ENCODE measurements at places on chromosomes 4 and X. TPM values are rescaled to one million over a fixed set of nuclear protein-coding genes. Genes with fewer than 3 reads are reported as not detected.
A peak's percentile ranks its signal among the peaks of the same experiment; 100 is the strongest.

The ATXN3L gene
- total RNA-seq, result not detected

The DOK7 gene
- not detected for total RNA-seq

The TCEAL6 gene
- not detected for total RNA-seq

The AFM gene
- not detected for total RNA-seq

The AMTN gene
- not detected for total RNA-seq

GRCh38 chr4:180794333-180794732, 1448.9 kb upstream of the TENM3 start:
- H3K4me1 ChIP-seq, result no peaks in the 10 kb centered on the region
- DNase-seq, result no peak
- H3K4me3 ChIP-seq, result no peak overlapping the region
- H3K27ac ChIP-seq, result no peak overlapping the region
- H3K27me3 ChIP-seq, result no peaks in the 10 kb centered on the region
- no peaks in the 10 kb centered on the region for H3K36me3 ChIP-seq

DNA sequence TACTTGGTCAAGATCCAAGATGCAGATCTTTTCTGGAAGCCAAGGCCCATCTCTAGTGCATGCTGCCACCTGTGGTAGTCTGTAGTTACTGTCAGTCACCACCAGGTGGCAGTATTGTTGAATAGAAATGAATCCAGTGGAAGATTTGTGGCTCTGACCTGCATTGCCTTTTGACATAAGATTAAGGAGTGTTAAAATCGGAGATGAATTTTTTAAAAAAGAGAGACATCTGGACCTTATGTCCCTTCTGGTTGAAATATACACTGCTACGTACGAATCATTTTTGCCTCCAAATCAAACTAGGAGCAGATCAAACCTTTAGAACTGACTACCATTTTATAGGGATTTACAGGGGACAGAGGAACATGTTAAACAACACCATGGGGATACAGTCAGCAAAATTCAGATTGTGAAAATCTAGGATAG, 46.9 kb upstream of the RHOH start:
- peaks cover 31% of the 10 kb centered on the region for H3K4me1 ChIP-seq
- H3K27ac ChIP-seq, result peak overlapping the region; percentile 82
- H3K4me3 ChIP-seq, result no peak overlapping the region
- no peaks in the 10 kb centered on the region for H3K27me3 ChIP-seq

DNA sequence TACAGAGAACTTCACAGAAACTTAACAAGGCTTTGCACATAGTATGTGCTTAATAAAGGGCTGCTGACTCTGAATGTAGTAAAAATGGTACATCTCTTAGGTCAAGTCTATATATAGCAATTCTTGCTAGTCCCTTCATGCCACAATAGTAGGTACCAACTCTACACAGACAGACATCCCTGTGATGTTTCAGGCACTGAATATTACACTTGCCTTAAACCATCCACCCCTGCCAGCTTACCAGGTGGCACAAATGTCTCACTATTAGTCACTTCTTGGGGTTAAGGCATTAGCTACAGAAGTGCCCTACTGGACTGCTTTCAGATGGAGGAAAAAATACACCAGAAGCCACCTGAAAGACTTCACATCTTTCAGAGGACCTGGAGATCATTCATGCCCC, 86.3 kb upstream of the CITED1 start:
- H3K4me3 ChIP-seq, result no peak overlapping the region
- DNase-seq, result no peak
- no peaks in the 10 kb centered on the region for H3K4me1 ChIP-seq
- H3K27me3 ChIP-seq, result no peaks in the 10 kb centered on the region

DNA sequence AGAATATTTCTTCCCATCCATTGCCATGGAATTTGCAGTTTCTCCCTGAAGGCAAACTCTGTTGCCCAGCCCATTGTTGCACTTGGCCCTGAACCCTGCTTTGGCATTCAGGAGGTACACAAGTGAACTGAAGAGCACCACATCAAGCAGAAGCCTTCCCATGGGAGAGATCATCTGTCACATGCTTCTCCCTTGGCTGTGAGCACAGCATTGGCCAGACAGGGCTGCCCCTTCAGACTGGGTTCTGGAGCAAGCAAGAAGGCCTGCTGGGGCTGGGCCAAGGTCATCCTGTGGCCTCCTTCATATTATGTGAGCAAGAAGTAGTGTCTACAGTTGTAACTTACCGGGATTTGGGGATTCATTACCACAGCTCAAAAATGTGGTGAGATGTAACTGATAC, 22.7 kb downstream of the SCML1 start:
- DNase-seq, result no peak
- no peak overlapping the region for H3K27ac ChIP-seq
- H3K36me3 ChIP-seq, result no peaks in the 10 kb centered on the region
- H3K4me1 ChIP-seq, result peaks cover 5% of the 10 kb centered on the region
- no peaks in the 10 kb centered on the region for H3K27me3 ChIP-seq

- H3K4me3 ChIP-seq, result no peak overlapping the region
- H3K27me3 ChIP-seq, result no peaks in the 10 kb centered on the region
- H3K36me3 ChIP-seq, result no peaks in the 10 kb centered on the region
- H3K4me1 ChIP-seq, result no peaks in the 10 kb centered on the region
Observed at GRCh38 chr4:35229021-35229420, 1015.3 kb downstream of the ARAP2 start.

- H3K27ac ChIP-seq, result no peak overlapping the region
- no peaks in the 10 kb centered on the region for H3K4me1 ChIP-seq
- H3K4me3 ChIP-seq, result no peak overlapping the region
- no peak for DNase-seq
Observed at GRCh38 chr4:148692242-148692641, 250.0 kb upstream of the NR3C2 start.

- no peak for DNase-seq
- H3K4me1 ChIP-seq, result no peaks in the 10 kb centered on the region
- H3K27me3 ChIP-seq, result no peaks in the 10 kb centered on the region
Observed at GRCh38 chr4:121096191-121096590, 23.9 kb upstream of the NDNF start.

DNA sequence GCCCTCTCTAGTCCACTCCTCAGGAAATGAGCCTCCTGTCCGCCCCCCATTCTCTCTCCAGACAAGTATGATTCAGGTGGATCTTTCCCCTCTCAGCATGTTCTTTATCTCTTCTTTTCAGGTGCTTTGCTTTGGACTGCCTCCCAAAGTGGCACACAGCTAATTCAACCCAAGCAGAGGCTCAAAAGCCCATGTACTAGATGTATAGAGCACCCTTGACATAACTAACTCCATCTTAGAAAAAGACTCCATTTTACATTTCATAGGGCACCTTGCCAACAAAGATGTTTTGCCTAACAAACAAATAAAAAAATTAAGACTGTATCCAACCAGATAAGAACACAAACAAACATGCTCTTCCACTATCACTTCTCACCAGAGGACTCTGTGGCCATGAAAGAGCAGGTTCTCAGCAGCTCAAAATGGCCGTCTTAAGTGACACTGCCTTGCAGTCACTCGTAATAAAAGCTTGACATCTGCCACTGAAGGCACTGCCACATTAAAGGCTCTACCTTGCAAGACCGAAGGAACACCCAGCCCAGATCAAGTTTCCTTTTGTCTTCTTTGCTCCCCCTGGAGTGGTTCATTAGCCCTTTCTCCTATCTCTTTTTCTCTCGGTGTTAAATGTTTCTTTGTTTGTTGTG, 84.9 kb upstream of the TAB3 start:
- DNase-seq, result no peak
- H3K27ac ChIP-seq, result no peak overlapping the region
- peaks cover 15% of the 10 kb centered on the region for H3K4me1 ChIP-seq
- H3K27me3 ChIP-seq, result peaks cover 9% of the 10 kb centered on the region

DNA sequence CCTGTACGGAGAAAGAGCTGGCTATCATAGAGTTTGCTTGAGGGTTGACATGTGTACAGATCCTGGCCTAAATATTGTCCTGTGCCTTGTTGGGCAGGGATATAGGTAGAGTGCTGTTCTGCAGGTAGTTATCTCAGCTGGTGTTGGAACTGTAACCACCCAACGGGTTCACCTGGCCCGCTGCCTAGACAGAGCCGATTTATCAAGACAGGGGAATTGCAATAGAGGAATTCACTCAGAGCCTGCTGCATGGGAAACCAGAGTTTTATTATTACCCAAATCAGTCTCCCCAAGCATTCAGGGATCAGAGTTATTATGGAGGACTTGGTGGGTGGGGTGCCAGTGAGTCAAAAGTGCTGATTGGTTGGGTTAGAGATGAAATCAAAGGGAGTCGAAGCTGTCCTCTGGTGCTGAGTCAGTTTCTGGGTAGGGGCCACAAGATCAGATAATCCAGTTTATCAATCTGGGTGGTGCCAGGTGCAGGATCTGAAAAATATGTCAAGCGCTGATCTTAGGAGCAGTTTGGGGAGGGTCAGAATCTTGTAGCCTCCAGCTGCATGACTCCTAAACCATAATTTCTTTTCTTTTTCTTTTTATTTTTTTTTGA, 42.5 kb upstream of the XIAP start:
- H3K4me1 ChIP-seq, result no peaks in the 10 kb centered on the region
- DNase-seq, result no peak
- no peaks in the 10 kb centered on the region for H3K27me3 ChIP-seq
- H3K4me3 ChIP-seq, result no peak overlapping the region

- H3K27me3 ChIP-seq, result no peaks in the 10 kb centered on the region
- H3K36me3 ChIP-seq, result no peaks in the 10 kb centered on the region
- peaks cover 3% of the 10 kb centered on the region for H3K4me1 ChIP-seq
- DNase-seq, result no peak
- H3K27ac ChIP-seq, result no peak overlapping the region
- H3K4me3 ChIP-seq, result no peak overlapping the region
Observed at GRCh38 chrX:71217298-71217697, 5.7 kb upstream of the GJB1 start.

DNA sequence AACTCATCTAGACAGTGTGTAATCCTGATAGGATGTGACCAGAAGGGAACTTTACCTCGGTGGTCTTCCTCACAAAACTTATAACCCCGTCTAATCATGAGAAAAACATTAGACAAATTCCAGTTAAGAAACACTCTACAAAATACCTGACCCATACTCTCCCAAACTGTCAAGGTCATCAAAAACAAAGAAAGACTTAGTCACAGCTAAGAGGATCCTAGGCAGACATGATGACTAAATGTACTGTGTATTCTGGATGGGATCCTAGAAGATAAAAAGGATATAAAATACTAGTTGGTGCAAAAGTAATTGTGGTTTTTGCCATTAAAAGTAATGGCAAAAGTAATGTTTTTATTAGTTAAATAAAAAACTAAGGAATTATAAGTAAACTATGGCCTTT, 81.6 kb downstream of the DTHD1 start:
- DNase-seq, result no peak
- H3K4me1 ChIP-seq, result no peaks in the 10 kb centered on the region
- no peak overlapping the region for H3K4me3 ChIP-seq

DNA sequence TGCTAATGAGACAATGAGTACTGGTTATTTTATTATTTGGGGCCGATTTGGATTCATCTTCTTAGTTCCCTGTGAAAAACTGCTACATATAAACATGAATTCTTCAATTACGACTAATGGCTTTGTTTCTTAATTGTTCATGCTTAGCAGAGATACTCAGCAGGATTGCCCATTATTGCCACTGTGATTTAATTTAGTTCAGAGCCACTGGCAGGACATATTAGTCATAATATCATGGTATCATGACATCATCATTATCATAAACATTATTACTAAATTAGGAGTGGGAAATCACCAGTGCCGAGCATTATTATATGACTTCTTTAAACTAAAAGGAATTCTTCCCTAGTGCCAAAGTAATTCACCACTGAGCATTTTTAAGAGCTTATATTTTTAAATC, 201.4 kb downstream of the SPOCK3 start:
- H3K27me3 ChIP-seq, result no peaks in the 10 kb centered on the region
- no peak for DNase-seq
- no peaks in the 10 kb centered on the region for H3K36me3 ChIP-seq
- H3K27ac ChIP-seq, result no peak overlapping the region

DNA sequence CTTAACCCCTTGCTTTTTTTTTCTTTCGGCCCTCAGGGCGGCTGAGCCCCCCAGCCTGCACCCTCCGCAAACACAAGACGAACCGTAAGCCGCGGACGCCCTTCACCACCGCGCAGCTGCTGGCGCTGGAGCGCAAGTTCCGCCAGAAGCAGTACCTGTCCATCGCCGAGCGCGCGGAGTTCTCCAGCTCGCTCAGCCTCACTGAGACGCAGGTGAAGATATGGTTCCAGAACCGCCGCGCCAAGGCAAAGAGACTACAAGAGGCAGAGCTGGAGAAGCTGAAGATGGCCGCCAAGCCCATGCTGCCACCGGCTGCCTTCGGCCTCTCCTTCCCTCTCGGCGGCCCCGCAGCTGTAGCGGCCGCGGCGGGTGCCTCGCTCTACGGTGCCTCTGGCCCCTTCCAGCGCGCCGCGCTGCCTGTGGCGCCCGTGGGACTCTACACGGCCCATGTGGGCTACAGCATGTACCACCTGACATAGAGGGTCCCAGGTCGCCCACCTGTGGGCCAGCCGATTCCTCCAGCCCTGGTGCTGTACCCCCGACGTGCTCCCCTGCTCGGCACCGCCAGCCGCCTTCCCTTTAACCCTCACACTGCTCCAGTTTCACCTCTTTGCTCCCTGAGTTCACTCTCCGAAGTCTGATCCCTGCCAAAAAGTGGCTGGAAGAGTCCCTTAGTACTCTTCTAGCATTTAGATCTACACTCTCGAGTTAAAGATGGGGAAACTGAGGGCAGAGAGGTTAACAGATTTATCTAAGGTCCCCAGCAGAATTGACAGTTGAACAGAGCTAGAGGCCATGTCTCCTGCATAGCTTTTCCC, 3.4 kb downstream of the MSX1 start:
- peaks cover 26% of the 10 kb centered on the region for H3K4me1 ChIP-seq
- H3K27ac ChIP-seq, result no peak overlapping the region
- DNase-seq, result no peak
- peaks cover 2% of the 10 kb centered on the region for H3K36me3 ChIP-seq
- no peak overlapping the region for H3K4me3 ChIP-seq

- peaks cover 8% of the 10 kb centered on the region for H3K27me3 ChIP-seq
- no peak overlapping the region for H3K4me3 ChIP-seq
- H3K36me3 ChIP-seq, result no peaks in the 10 kb centered on the region
- DNase-seq, result no peak
- H3K4me1 ChIP-seq, result no peaks in the 10 kb centered on the region
Observed at GRCh38 chr4:89049853-89050252, 7.1 kb downstream of the FAM13A start.

GRCh38 chr4:78296261-78296660, 239.1 kb downstream of the FRAS1 start:
- no peaks in the 10 kb centered on the region for H3K36me3 ChIP-seq
- no peak overlapping the region for H3K27ac ChIP-seq
- H3K4me1 ChIP-seq, result peaks cover 7% of the 10 kb centered on the region
- H3K4me3 ChIP-seq, result no peak overlapping the region
- peaks cover 39% of the 10 kb centered on the region for H3K27me3 ChIP-seq

GRCh38 chr4:172709376-172709775, 459.2 kb upstream of the GALNT7 start:
- no peak for DNase-seq
- no peak overlapping the region for H3K4me3 ChIP-seq
- no peaks in the 10 kb centered on the region for H3K4me1 ChIP-seq
- no peak overlapping the region for H3K27ac ChIP-seq

- no peak for DNase-seq
- H3K27ac ChIP-seq, result no peak overlapping the region
- H3K4me3 ChIP-seq, result no peak overlapping the region
- H3K4me1 ChIP-seq, result peaks cover 8% of the 10 kb centered on the region
Observed at GRCh38 chr4:98633159-98633558, 25.3 kb downstream of the TSPAN5 start.

- no peak overlapping the region for H3K4me3 ChIP-seq
- H3K27ac ChIP-seq, result no peak overlapping the region
- no peaks in the 10 kb centered on the region for H3K4me1 ChIP-seq
- H3K27me3 ChIP-seq, result no peaks in the 10 kb centered on the region
- DNase-seq, result no peak
- H3K36me3 ChIP-seq, result no peaks in the 10 kb centered on the region
Observed at GRCh38 chrX:10597871-10598270, 22.5 kb downstream of the MID1 start.

GRCh38 chrX:96752781-96753180, 68.1 kb downstream of the DIAPH2 start:
- no peak for DNase-seq
- peaks cover 6% of the 10 kb centered on the region for H3K36me3 ChIP-seq
- no peak overlapping the region for H3K4me3 ChIP-seq
- no peaks in the 10 kb centered on the region for H3K27me3 ChIP-seq
- H3K4me1 ChIP-seq, result no peaks in the 10 kb centered on the region
